ENCODE measurements at places on chromosomes 12 and 14.

DNA sequence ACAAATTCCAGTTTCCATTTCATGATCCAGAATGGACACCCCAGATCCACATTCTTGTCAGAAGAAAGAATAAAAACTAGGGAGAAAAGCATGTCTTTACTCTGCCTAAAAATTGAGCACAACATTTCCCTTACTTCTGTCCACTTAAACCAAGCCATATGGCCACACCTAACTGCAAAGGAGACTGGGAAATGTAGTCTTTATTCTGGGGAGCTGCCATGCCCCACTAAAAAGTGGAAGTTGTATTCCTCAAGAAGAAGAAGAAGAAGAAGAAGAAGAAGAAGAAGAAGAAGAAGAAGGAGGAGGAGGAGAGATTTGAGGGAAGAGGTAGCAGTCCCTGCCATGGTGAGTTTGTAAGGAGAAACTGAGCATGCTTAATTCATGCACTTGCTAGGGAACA, 84.5 kb downstream of the GPR65 start:
- DNase-seq = no peak

- no peak for DNase-seq
Observed at GRCh38 chr12:4289231-4289878, 15.8 kb downstream of the CCND2 start.

DNA sequence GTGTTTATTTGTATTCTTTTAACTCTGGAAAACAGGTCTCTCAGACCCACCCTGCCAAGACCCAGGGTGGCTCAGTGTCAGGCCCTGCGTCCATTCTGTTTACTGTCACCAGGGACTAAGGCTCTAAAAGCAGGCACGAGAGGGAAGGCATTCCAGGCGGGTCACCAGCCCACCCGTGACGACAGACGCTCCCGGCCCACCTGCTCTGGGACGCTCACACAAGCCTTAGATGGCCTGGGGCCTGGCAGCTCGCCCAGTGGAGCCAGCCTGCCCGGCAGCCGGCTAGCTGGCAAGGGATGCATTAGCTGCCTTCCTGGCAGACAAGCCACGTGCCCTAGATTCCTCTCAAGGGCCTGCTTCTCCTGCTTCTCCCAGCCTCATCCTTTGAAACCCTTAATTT, 9.2 kb upstream of the NUAK1 start:
- DNase-seq = no peak

DNA sequence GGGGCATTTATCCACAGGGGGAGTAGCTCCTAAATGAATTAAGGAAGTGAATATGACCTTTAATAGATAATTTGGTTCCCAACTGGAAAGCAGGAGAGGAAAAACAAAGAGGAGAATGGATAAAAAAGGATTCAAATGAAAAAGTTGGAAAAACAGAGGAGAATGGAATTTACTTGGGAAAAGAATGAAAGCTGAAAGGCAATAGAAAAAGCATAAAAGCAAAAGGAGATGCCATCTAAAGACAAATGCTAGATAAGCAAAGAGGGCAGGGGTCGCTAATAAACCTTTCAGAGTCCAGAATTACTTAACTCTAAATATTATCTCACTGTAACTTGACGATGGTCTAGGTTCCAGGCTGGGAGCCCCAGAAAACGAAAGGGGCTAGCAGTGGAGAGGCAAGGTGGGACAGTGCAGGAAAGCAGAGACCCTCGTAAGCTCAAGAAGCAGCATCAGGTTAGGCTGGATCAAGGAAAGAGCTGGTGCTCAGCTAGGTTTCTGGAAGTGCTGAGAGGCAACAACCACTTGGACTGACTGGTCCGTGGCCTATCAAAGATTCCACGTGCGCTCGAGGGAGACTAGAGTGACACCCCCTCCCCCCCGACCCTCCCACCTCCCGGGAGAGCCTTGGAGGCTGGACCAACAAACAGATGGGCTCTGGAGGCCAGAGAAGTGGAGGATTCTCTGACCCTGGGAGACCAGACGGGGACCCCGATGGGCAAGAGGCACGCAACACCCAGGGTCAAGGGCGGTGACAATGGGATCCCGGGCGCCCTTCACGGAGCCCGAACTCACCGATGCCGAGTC, 1.2 kb downstream of the SLC2A13 start:
- no peak for DNase-seq

DNA sequence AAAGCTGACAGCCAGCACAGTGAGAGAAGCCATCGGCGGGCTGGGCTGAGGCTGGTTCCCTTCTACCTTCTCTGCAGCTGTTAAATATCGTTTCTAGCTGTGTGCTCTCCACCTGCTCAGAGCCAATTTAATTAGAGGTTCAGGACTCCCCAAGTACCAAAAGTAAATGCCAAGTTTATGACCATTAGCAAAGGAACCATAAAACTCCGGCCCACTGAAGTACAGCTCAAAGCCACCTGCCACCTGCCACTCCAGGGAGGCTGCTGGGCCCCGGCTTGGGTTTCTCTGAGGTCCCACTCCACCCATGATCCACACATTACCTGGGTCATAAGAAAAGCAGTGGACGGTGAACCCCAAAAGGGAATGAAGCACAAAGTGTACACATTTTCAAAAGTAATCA, 272.8 kb downstream of the KSR2 start:
- no peak for DNase-seq

- DNase-seq = no peak
Observed at GRCh38 chr12:3614806-3615466, 123.9 kb downstream of the PRMT8 start.
